ENCODE measurements at places on chromosomes 12 and 14.

- no peak for DNase-seq
These were observed 44.9 kb downstream of the SYNE2 start for GRCh38 chr14:63897721-63898163.

DNA sequence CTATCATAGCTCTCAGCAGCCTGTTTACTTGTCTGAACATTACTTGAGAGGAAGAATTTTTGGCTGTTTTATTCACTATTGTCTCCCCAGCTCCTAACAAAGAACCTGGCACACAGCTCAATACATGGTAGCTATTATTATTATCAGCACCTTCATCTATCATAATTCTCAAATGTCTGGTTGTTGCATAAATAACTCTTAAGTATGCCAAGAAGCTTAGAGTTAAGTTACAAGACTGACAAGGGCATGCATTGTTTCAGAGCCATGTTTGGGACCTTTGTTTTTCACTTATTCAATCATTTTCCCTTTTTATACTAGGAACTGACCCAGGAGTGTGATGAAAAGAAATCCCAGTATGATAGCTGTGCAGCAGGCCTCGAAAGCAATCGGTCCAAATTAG, 77.5 kb upstream of the ATP2A2 start:
- DNase-seq, result no peak

- DNase-seq, result no peak
These were observed 111.9 kb downstream of the GARIN6 start for GRCh38 chr12:99759444-99759843.

DNA sequence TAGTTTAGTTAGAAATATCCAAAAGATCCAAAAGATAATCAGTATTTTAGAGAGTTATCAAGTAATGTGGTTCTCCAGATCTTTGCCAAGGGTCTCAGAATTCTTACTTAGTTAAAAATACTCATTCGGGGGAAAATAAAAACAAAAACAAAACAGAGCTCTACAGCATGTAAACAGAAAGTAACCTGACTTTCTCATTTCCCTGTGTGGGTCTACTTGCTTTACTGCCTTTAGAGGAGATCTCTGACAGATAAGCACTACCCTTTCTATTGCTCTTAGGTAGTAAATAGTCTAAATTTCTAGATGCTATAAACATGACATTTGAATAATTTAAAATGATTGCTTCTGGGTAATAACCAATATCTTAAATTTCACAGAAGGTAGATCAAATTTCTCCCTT, 371.8 kb downstream of the RPL10L start:
- DNase-seq, result no peak

GRCh38 chr12:118337194-118337838, 35.4 kb downstream of the TAOK3 start:
- DNase-seq, result no peak

- no peak for DNase-seq
These were observed 27.9 kb upstream of the PSMC1 start for GRCh38 chr14:90228478-90228877.

GRCh38 chr14:90087433-90087832, 25.6 kb downstream of the KCNK13 start:
- DNase-seq, result no peak

- no peak for DNase-seq
These were observed 602.9 kb downstream of the DIO2 start for GRCh38 chr14:79608446-79608845.
